T1000 (cell line): ENCODE measurements at places on chromosomes 6 and 20.

DNA sequence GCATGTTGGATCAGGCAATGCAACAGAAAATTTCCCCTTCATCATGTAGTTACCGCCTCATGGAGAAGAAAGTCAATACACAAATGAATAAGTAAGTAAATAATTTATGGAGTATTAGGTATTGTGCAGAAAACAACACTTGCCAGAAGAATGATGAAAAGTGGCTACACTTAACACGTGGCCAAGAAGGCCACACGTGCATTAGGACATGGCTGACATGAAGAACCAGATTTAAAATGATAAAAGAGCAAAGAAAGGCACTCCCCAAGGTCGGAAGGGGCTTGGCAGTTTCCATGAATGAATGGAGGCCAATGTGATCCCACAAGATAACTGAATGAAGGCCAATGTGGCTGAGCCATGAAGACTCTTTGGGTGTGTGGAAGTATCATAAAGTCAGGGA is 447.2 kb downstream of the DOK5 start:
- no peak for DNase-seq

DNA sequence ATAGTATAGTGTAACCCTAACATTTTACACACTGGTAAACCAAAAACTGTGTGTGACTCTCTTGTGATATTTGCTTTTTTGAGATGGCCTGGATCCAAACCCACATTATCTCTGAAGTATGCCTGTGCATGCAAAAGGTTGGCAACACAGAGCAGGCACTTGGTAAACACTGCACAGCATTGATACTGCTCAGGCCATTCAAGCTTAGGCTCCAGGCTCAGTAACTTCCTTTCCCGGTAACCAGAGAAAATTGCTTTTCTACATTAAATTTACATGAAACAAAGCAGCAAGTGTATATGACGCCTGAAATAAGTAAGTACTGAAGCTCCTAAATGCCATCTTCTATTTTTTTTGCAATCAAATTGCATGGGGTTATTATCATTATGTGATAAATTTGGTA is 205.7 kb downstream of the EPM2A start:
- no peak for DNase-seq

- no peak for DNase-seq
Observed at GRCh38 chr20:4797275-4797674, 75.6 kb downstream of the PRND start.

DNA sequence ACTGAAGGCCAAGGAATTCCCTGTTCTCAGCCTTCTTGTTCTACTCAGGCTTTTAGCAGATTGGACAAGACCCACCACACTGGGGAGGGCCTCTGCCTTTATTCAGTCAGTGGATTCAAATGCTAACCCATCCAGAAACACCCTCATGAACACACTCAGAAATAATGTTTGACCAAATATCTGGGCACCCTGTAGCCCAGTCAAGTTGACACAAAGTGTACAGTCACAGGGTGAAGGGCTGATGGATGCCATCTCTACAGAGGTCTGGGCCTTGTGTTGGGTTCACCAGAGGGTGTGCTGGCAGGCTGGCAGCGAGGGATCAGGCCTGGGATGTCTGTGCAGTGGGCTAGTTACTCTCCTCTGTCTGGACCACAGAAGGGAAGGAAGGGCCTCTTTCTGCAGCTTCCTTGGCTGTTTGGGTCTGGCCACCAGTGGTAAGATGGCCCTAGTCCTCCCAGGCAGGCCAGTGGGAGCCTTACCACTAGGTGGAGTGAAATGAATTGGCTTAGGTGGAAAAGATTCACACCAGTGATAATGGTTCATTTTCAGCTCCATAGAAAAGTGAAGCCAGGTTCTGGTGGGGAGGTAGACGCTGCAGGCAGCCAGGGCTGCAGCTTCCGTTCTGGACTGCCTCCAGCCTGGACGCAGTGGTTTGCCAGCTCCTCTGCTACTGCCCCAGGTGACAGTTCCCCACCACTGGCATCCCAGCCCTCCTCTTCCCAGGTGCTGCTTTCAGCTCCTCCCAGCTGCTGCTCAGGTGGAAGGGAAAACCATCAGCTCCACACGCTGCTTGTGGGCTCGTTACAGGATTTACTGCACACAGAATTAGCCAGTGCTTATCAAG is 9.2 kb downstream of the TUBB2A start:
- no peak for DNase-seq

DNA sequence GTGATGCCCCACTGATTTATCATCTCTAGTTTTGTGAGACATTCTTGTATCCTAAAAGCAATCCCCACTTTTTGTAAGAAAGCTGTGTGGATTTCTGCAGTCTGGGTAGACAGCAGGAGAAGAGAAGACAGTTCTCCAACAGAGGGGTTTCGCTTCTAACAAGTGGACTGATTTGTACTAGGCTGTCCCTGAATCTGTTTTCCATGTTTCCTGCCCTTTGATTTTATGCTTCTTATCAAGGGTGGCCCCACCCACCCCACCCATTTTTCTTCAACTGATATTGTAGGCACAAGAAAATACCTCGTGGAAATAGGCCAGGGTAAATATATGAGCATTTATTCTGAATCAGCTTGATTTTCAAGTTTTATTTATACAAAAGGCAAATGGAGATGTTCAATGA is 25.7 kb upstream of the JAG1 start:
- no peak for DNase-seq

DNA sequence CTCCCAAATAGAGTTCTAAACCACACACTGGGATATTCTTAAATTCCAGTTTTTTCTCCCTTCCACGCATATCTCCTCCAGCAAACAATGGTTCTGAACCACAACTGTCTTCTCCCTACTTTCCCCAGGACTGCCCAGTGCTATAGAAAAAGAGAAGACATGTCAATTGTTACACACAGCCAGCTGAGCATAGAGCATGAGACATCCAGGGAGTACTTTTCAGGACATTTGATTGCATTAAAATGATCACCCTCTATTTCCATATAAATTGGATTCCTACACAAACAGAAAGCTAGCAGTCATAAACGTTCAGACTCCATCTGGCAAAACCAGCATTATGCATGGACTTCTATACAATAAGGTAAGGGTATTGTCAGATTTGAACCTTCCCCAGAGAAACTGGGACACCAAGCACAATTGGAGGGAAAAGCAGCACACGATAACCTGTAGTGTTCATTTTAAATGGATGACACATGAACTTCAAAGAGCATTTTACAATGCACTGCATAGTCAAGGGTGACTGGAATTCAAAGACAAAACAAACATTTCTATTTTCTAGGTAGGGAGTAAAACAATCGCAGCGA is 93.1 kb upstream of the HEY2 start:
- DNase-seq: no peak

DNA sequence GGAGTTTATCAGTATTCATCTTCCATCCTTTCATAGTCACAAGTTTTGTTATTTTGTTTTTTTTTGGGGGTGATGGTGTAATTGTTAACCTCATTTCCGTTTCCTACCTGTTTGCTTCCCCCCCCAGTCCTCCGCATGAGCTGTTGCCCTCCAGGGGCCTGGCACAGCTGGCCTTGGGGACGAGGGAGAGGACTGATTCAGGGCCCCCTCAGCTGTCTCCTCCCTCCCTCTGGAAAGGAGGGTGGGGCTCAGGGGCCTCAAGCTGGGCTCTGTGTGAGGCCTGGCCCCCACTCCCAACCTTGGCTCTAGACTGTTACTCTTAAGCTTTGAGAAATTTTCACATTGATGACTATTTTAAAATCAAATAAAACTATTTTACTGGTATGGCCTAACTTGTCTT is 4.0 kb downstream of the LRRC73 start:
- no peak for DNase-seq

GRCh38 chr6:156976216-156977127 is 199.3 kb downstream of the ARID1B start:
- DNase-seq: no peak

GRCh38 chr20:41617059-41617901 is 897 bp downstream of the CHD6 start:
- no peak for DNase-seq

DNA sequence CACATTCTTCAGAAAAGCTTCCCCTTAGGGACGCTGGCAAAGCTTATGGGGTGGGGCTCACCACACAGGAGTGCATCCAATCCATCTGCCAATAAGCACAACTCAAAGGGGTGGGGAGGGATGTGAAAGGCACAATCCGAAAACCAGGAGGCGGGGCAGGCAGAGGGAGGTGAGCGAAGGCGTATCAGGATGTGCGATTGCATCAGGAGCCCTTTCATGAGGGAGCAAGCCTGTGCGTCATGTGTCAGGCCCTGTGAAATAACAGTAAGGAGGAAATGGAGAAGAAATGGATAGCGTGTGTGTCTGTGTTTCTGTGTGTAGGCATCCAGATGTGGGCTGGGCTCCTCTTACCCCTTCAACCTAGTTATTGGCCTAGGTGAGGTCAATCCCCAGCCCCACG is 382.4 kb upstream of the CDH4 start:
- no peak for DNase-seq

GRCh38 chr20:24582373-24583168 is 113.1 kb downstream of the SYNDIG1 start:
- no peak for DNase-seq

GRCh38 chr6:169931261-169931660 is 179.8 kb downstream of the ERMARD start:
- DNase-seq: no peak

DNA sequence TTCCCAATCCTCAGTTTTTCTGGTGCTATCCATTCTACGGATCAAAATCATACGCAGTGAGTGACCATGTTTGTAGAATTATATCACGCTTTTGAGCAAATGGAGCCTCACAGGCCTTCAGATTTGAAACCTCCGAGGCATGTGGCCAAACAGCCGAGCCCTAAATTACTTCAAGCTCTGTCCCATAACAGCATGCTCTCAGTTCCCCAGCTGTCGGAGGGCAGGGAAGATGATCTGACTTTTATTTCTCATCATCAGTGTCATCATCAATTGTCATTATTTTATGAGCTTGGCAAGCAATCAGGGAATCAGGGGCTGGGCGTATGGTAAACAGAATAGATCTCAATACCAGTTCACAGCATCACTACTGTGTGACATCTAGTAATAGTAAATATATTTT is 73.2 kb downstream of the PSMG4 start:
- DNase-seq: no peak

GRCh38 chr6:90467546-90467945 is 119.3 kb downstream of the MAP3K7 start:
- no peak for DNase-seq

GRCh38 chr6:26401389-26401986 is 587 bp upstream of the BTN3A1 start:
- DNase-seq: no peak

GRCh38 chr6:37784585-37784967 is 35.0 kb upstream of the ZFAND3 start:
- no peak for DNase-seq

GRCh38 chr6:17086469-17086868 is 15.4 kb upstream of the STMND1 start:
- peak; percentile 18 for DNase-seq

GRCh38 chr20:20712004-20712473 is 405 bp downstream of the RALGAPA2 start:
- DNase-seq: no peak

- DNase-seq: no peak
Observed at GRCh38 chr6:156098839-156099238, 643.2 kb upstream of the NOX3 start.

DNA sequence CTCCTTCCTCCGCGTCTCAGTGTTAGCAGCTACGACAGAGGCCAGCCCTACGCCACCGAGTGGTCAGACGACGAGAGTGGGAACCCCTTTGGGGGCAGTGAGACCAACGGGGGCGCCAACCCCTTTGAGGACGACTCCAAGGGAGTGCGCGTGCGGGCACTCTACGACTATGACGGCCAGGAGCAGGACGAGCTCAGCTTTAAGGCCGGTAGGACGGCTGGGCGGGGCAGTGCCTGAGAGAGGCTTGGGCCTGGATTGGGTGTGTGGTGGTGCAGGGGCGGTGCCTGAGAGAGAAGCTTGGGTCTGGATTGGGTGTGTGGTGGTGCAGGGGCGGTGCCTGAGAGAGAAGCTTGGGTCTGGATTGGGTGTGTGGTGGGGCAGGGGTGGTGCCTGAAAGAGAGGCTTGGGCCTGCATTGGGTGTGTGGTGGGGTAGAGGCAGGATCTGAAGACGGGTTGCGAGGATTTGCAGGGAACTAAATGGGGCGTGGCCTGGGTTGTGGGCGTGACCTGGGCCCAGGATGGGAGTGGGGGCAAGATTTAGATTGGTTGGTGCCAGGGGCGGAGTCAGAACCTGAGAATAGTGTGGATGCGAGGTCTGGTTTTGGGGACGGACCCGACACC is 24.4 kb downstream of the SPDEF start:
- DNase-seq: no peak

DNA sequence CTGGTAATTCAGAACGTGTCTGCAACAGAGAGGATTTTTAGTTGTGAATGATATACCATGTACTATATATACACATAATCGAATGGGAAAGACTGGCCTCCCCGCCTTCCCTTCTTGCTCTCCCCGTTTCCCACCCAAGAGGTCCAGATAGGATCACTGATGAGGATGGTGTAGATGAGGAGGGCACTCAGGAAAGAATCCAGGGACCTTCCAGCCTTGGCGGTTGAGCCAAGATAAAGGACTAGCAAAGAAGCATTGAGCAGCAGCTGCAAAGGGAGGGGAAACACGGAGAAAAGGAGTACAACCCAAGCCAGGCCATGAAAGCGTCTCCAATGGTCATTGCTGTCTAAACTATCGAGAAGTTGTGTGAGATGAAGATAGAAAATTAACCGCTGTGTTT is 84.0 kb upstream of the EXOC2 start:
- no peak for DNase-seq

- no peak for DNase-seq
Observed at GRCh38 chr6:138145402-138145801, 16.3 kb upstream of the ARFGEF3 start.

- no peak for DNase-seq
Observed at GRCh38 chr6:77633471-77633870, 19.4 kb upstream of the MEI4 start.

- no peak for DNase-seq
Observed at GRCh38 chr6:38445336-38445735, 194.4 kb downstream of the BTBD9 start.

- no peak for DNase-seq
Observed at GRCh38 chr6:64074981-64075380, 439.4 kb downstream of the PHF3 start.

- DNase-seq: no peak
Observed at GRCh38 chr6:7773914-7774313, 48.0 kb downstream of the BMP6 start.

DNA sequence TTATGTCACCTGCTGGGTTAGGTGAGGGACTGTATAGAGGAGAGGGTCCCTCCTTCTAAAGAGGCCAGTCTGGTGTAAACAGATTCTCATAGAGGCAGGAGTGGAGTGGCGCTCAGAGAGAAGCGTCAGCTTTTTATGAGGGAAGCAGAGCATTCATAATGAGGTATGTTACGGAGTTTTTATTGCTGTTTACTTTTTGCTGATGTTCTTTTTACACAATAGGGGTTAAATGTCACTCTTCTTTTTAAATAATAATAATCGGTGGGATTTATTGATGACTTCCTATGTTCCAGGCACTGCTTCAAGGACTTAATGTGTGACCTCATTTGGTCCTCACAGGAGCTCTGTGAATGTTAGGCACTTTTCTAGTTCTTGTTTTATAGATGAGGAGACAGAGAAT is 79.9 kb downstream of the L3MBTL3 start:
- DNase-seq: no peak
